Stimulated activated naive CD4-positive, alpha-beta T cell (primary cell): ENCODE measurements at places on chromosomes 3 and 15.

- no peak for DNase-seq
Observed at GRCh38 chr3:28905798-28906197, 375.1 kb upstream of the RBMS3 start.

- peak; percentile 27 for DNase-seq
Observed at GRCh38 chr3:50436114-50436674, 67.2 kb downstream of the CACNA2D2 start.

DNA sequence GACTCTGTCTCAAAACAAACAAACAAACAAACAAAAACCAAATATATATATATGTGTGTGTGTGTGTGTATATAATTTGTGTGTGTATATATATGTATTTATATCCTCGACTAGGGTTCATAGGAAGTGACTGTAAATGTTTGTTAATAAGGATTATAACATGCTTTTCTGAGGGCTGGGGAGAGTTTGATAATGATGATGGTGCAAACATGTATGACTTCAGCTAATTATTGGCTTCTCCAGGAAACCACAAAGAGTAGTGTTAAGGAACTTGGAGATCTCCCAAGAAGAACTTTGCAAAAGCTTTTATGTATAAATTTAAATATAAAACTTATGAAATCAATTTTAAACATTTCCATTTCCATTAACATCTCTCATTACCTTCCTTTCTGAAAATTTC lies 3.9 kb upstream of the OPA1 start:
- no peak for DNase-seq

DNA sequence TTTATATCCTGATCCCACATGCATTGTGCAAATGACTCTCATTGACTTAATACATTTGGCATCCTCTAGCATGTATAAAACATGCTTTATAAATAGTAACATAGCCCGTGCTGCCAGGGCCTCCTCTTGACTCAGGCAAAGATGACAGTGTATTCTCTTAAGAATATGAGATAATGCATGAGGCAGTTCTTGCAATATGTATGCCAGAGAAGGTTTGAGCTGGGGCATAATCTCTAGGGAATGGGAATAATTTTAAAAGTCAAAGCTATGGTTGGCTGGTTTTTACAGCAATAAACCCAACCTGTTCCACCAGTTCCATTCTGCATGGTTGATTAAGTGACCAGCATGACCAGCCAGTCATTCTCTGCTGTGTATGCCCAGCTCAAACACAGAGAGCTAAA lies 179.0 kb upstream of the PFN2 start:
- no peak for DNase-seq

DNA sequence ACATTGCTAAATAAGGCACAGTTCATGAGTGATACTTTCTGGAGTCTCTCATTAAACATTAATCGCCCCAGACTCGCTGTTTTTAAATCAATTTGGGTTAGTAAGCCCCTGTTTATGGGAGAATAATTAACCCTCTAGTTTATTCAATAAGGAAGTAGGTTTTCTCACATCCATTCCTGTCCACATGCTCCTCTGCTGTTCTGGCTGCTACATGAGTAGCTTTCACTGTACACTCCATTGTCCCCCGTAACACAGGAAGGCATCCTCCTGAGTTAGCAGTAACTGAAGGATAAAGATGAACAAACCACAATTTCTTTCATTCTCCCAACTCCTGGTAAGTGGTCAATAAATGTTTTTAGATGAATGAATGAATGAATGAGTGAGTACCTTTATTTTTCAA lies 378.5 kb downstream of the DIPK2A start:
- DNase-seq: no peak

GRCh38 chr15:68997930-68998777 lies 16.3 kb upstream of the NOX5 start:
- no peak for DNase-seq

DNA sequence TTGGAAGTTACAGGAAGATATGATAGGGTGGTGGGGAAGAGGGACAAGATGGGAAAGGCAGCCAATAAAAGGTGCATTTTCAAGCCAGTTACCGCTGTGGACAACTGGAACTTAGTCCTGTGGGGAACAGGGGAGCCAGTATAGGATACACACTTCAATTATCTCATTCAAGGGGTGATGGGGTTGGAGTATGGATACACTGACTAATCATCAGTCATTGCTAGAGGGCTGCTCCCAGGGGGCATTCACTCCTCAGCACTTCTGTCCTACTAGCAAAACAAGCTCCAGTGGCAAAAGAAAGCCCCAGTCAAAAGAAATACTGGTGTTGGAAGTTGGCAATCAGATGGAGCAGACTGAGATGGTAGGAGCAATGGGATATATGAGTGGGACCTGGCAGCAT lies 183.4 kb upstream of the GADL1 start:
- no peak for DNase-seq

DNA sequence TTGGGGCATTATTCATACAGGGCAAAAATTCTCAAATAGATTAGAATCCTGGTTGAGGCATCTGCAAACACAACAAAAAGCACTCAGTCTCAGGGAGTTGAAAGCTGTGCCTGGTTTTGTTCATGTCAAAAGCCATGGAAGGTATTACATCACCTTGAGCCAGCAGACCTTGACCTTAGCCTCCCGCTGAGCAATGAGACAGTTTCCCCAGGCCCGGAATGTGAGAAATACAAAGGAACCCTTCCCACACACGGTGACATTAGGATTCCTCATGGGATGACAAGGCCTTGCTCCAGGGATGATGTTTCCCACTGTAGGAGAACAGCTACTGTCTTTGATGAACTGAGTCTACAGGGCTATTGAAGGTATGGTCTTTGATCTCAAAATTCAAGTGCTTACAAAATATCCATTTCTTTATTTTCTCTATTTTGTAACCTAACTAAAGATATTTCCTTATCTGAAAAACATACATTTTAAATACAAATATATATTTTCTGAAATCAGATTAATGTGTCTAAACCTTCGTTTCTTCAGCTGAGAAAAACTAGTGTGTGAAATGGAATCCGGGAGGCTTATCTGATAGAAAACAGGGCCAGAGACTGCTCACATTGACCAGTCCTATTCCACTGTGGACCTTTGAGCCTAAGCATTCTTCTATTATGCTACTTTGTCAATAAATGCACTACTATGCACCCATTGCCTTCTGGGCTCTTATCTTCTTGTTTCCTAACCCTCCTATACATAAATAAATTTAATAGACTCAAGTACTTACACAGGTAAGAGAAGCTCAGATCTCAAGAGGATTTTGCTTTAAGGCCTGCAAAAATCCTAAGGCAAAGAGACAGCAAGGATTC lies 298.2 kb downstream of the KBTBD8 start:
- no peak for DNase-seq

DNA sequence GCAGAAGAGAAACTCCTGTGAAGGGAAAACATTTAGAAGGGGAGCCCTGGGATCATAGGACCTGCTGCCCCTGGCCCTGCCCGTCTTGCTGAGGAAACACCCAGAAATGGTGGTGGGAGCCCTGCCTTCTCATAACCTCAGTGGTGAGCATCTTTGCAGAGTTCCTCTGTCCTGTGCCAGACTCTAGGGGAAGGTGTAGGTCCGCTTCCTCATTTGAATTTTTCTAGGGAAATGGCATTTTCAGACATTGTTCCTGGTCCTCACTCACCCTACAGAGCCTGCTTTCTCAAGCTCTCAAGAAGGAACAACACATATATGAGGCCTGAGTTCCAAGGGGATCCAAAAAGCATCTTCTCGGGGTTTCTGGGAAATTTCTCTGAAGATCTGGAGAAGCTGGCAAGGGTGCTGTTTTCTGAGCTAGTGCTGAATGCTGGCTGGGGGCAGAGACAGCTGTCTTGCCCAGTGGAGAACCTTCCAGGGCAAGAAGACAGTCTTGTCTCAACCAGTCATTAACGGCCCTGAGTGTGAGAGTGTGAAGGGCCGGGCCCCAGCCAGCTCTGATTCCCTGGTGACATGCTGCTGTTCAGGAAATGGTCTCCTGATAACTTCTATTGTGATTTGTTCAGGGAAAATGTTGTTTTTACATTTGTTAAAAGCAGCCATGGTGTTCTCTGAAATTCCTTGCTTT lies 283.1 kb upstream of the LRRFIP2 start:
- no peak for DNase-seq

- DNase-seq: no peak
Observed at GRCh38 chr3:35437381-35437780, 201.9 kb upstream of the ARPP21 start.

DNA sequence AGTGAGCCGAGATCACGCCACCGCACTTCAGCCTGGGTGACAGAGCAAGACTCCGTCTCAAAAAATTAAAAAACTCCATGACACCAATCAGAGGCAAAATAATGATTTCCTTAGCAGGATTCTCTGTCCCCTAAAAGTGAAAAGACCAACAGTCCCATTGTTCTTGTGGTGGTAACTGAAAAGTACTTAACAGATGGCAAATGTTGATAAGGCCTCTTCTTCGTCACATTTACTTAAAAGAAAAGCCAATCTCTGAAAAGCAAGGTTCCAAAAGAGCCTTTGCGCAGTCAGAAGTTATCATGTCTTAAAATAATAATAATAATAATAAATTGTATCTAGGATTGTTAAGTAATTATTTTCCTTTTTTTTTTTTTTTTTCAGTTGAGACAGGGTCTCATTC lies 56.0 kb upstream of the TASOR start:
- DNase-seq: no peak

- DNase-seq: no peak
Observed at GRCh38 chr3:53707222-53707621, 139.0 kb downstream of the CHDH start.

DNA sequence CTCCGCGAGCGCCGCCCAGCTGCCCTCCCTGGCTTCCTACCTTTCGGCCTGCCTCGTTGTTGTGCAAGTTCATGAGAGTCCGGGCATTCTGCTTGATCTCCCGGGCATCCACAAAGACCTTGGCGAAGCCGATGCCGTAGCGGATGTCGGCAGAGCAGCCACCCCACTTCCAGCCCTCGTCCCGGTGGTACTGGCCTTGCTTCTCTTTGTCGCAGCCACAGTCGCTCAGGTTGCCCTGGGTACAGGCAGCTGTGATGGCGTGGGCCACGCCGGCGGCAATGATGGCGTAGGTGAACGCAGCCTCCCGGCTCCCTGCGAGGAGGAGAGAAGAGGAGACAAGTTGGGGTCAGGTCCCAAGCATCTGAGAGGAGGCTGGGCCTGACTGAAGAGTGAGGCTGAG lies 25.4 kb downstream of the WNT7A start:
- no peak for DNase-seq

DNA sequence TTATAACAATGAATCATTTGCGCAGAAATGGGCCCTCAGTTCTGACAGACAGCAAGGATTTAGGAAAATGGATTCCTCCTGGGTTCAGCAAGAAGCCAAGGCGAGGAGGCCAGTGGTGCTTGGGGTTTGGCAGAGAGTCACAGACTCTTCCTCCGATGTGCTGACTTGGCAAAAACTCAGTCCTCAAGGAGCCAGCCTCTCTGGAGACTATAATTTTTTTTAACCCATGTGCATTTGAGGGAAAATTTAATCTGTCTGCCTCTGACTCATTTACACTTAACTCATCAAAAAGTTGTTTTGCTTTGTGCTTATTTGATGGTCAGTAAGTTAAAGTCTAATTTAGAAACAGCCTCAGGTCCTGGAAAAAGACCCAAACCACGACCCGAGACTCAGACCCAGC lies 34.2 kb upstream of the SLC24A5 start:
- no peak for DNase-seq

- DNase-seq: no peak
Observed at GRCh38 chr3:183486472-183486871, 58.1 kb upstream of the MCF2L2 start.

DNA sequence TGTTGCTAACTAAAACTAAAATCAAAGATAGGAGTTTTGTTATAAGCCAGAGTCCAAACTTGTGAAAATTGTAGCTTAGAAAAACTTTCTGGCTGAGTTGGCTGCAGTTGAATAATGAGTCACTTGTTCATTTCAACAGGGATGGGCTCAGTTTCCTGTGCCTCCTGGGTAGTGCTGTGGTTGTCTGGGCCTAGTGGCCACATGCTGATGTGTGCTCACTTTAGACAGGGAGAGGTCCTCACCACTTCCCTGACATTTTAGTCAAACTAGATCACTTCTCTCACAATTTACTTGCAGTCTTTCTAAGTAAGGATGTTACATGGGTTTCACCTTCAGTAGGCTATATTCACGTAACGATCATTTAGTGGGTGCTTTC lies 6.3 kb upstream of the UBE2Q2 start:
- no peak for DNase-seq

- DNase-seq: peak; percentile 52
Observed at GRCh38 chr15:70512772-70513362, 250.5 kb downstream of the UACA start.

DNA sequence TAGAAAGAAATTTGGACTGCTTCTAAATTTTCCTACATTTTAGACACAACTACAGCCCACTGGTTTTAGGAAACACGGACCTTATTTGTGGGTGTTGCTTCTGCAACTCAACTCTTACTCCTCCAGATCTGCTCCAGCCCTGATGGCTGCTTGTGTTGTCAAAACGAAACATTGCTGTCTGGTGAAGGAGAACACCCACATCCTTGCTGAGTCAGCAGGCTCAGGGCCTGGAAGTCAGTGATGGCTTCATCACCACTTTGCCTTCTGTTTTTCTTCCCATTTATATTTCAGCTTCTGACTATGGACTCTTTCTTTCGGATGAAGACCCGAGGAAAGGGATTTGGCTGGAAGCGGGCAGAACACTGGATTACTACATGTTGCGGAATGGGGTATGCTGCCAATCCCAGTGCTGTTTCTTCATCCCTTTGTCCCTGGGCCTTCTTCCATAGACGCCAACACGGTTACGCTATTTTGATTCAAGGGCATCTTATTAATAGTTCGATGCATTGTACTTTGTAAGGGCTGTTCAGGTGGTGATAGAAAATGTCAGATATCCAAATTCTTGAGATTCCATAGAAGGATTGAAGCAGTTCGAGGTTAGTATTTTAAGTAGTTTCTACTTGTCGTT lies 392.6 kb upstream of the TPM1 start:
- no peak for DNase-seq
